Putamen (tissue), 1 donor: ENCODE measurements at places on chromosomes 13 and 19.

- no peak for DNase-seq
These were observed 46.3 kb downstream of the URI1 start for GRCh38 chr19:29988351-29988750.

- DNase-seq: no peak
These were observed 132.1 kb upstream of the KLF12 start for GRCh38 chr13:74266309-74266708.

- DNase-seq: no peak
These were observed 552.1 kb downstream of the DCT start for GRCh38 chr13:93927431-93927830.

DNA sequence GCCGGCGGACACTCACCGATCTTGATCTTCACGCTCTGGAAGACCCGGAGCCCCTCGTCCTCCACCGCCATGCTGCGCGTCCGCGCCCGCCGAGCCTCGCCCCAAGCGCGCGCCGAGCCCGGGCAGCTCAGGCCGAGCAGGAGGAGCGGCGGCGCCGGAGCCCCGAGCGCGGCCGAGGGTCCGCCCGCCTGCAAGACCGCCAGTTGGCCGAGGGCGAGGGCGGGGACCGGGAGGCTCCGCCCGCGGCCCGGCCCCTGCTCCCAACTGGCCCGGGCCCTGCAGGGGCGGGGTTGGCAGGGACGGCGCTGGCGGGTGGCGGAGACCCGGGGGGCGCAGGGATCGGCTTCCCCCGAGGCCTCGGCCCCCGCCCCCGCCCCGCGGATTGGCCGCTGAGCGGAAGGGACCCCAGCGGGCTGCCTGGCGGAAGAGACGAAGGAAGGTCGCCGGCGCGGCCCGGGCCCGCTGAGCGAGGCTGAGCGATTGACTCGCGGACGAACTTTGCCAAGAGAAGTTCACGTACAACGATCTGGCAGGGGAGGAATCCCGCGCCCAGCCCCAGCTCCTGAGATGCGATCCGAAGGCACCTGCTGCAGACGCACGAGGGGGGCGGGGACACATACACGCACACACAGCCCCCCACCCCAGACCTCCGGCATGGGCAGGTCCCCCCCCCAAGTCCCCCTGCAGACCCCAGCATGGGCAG, at the start of gene RASA3:
Gene RASA3 (minus strand): TSS at position 205 of the 703 bp plus-strand sequence. CDS start 134 bp downstream, at position 71.
- DNase-seq: peak; percentile 76

GRCh38 chr13:89695343-89696257, 1651.9 kb upstream of the MIR17HG start:
- no peak for DNase-seq

DNA sequence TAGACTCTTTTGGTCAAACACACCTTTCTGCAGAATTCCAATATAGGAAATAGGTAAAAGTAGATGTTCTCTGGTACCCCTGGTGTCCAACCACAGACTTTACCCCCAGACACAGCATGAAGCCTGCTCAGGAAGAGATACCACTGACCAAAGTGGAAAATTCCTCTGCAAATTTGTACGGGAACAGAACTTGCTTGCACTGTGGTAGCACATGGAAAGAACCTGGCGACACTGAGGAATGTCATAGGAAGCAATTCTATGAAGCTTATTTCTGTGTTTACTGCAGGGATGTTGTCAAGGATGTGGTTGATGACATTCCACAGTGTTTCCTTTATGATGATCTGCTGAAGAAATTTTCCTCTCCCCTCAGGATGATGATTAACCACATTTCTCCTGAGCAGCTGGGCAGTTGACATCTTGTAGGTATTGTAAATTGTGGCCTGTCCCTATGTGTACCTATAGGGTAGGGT, 48.9 kb upstream of the TNFSF11 start:
- DNase-seq: no peak

DNA sequence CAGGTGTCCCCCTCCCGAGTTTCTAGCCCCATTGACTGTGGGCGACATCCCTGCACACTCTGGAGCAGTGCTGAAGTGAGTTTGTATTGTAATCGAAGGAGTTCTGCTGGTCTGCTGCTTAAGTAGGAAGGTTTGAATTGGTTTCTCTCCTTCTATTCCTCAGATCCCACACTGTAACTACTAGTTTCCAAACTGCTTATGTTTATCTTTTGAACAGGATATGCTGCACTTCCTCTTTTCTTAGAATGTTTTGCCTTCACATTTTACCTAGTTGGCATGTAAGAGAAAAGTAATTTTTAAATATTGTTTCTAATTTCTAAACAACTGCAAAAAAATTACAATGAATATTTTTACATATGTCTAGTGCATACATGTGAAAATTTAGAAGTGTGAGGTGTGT, 511.8 kb downstream of the KLF12 start:
- no peak for DNase-seq

GRCh38 chr13:104355041-104355670, 1288.9 kb upstream of the SLC10A2 start:
- DNase-seq: no peak

DNA sequence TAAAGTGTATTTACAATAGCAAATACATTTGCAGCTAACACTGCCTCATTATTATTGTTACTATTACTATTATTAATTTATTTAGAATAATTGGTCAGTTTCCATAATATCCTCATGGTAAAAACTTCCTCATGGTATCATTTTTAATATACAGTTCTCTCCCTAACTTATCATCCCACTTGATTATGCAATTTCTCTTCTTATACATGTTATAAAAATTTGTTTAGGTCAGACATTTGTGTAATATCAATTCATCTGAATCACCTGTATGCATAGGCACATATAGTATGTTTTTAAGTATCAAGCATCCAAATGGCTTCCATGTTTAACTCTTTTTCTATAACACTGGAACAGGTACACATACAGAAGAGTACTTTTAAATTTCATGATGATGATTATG, 210.8 kb upstream of the STARD13 start:
- DNase-seq: no peak

DNA sequence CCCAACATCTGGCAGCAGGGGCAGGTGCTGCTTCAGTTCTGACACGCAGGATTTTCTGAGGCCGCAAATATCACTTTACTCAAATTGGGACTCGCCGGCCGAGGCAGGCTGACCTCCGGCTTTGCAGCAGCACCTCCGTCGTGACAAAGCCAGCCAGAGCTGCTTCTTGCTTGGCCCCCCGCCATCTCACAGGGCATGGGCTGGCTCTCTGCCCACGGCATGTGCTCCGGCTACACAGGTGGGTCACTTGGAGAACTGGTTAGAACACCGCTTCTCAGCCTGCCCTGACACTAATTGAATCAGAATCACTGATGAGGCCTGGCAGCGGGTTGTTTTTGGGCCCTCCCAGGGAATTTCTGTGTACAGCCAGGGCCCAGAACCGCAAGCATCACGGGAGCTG, 112.3 kb downstream of the SLC7A1 start:
- DNase-seq: no peak

GRCh38 chr19:45591004-45591637, 6.5 kb upstream of the OPA3 start:
- DNase-seq: no peak

DNA sequence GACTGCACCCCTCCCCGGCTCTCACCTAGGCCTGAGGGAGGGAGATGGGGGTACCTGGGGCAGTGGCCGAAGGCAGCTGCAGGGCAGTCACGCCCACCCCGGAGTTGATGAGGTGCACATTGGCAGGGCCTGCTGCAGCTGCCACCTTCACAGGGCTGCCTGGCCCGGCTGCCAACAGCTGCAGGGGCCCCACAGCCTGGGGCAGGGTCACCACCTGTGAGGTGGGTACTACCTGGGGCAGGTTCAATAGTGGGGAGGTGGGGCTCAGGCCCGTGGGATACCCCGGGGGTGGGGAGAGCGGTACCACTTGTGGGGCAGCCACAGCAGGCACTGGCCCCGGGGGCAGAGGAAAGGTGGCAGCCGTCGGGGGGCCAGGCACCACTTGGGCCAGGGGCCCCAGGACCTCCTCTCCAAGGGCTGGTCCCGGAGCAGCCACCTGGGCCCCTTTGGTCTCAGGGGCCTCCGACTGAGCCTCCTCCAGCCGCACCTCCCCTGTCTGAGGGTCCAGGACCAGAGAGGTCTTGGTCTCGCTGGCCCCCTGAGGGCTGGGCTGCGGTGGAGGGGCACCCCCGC, 2.7 kb downstream of the SIX5 start:
- no peak for DNase-seq

DNA sequence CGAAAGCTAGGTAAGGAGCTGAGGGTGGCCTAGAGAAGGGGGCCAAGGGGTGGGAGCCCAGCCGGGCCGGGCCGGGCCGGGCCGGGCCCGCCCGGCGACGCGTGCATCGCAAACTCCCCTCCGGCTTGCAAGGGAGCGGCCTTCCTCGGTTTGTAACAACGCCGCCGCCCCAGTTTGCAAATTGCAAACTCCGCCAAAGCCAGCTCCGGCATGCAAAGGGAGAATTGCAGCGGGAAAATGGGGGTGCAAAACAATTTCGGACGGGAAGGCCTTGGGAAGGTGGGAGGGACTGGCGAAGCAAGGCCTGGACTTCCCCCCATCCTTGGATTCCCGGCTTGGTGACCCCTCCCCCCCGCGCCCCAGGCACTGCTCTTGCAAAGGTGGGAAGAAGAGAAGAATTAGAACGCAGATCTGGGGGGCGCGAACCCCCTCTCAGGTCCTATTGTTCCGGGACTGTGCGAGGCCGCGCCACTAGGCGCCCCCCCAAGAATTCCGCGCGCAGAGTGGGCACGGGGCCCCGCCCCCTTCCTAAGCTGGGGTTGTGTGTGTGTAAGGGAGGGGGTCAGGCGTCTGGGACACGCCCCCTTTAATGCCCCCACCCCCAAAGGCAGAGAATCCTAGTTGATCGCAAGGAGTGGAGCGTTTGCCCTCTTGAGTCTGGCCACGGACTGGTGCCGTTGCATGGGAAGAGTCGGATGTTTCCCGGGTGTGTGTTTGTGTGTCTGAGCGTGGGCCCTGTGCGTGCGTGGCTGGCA, 926 bp downstream of the PRR12 start:
- DNase-seq: peak; percentile 53

DNA sequence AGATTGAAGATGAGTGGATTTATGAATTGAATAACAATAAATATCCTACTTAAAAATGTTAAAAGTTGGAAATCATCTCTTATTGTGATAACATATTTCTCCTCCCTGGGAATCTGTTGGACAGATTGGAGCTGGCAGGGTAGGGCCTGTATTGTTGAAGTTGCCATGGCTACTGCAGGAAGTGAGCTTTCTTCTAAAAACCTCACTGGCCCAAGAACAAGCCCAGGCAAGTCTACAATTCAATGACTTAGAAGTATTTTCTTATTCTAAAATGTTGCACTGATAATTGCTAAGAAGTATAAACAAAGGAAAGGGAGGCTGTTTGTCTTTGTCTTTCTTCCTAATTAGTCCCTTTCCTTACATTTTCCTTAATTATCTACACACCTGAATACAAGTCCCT, 112.1 kb downstream of the DLEU7 start:
- no peak for DNase-seq

DNA sequence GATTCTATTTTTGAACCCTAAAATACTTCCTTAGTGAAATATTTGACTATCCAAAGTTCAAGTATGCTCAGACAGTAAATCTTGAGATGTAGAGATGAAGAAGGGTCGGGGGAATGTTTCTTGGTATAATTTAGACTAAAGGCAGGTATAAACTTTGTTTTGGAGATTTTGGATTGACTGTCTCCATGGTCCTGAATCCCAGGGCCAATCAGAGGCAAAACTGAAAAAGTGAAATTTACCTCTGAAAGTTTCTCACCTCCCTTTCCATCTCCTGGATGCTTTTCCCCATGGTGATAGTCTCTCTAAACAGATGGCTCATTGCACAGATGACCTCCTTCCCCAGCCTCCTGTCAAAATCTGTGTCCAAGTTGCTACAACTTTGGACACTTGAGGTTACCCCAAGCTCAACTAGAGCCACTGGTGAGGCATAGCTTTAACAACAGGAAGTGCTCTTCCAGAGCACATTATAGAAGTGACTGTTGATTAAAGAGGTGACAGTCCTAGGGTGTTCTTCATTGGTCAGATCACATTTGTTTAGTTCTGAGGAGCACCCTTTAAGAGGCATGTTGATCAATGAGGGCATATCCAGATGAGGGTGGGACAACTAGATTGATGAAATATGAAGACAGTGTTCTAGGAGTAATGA, 128.4 kb downstream of the AKAP11 start:
- no peak for DNase-seq

DNA sequence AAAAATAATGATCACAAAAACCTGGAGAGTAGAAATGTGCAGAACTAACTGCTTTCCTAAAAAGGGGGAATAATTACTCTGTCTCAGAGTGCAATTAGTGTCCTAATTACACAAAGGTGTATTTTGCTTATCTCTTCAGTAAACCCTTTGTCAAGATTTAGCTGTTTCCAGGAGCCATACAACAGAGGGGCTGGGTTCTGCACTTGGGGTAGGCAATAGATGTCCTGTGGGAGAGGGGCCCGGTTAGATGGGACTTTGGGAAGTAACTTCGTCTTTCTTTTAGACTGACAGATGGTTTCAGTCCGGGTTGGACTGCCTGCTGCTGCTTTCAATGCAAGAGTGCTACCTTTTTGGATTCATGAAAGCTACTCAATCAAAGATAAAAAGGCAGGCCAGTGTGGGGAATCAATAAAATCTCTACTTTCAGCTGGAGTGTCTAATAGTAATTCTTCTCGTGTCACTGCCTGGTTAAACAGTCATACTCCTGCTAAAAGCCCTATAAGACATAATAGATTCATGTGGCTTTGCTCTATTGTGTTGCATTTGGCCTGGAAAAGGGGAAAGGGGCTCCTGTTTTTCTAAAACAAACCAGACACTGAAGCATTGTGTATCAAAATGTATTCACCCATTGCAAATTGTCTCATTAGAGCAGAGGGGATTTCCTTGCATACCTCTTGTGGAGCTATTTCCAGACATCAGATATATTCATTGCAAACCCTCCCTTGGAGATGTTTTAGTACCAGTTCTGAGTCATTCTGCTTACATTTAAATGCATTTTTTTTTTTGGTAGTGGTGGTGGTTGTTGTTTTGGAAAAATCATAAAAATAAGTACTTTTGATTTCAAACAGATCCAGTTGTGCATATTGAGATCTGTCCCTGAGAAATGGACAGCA, 83.3 kb upstream of the PCDH8 start:
- no peak for DNase-seq

- no peak for DNase-seq
These were observed 2.0 kb upstream of the PIK3R2 start for GRCh38 chr19:18150776-18151624.

- no peak for DNase-seq
These were observed 11.9 kb upstream of the TPTE2 start for GRCh38 chr13:19573120-19573716.

DNA sequence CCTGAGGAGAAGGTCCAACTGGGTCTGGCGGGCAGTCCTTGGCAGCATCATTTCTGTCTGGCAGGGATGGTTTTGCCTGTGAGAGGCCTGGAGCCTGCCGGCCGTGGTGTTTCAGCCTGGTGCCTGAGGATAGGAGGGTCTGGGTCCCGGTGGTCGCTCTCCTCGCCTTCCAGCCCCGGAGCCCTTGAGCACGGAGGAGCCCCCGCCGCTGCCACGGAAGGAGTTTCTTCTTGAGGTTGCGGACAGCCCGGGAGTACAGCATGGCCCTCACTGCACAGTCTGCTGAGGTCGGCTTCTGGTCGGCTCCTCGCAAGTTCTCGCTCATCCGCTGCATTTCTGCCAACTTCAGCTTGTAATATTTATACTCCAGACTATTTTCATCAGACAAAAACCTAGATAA, 23.4 kb downstream of the SUGP2 start:
- DNase-seq: no peak

GRCh38 chr19:44611812-44612295, 1.5 kb upstream of the IGSF23 start:
- no peak for DNase-seq

- DNase-seq: no peak
These were observed 36.3 kb downstream of the COL4A2 start for GRCh38 chr13:110343241-110343865.
